ENCODE measurements at places on chromosomes 5 and 9.

DNA sequence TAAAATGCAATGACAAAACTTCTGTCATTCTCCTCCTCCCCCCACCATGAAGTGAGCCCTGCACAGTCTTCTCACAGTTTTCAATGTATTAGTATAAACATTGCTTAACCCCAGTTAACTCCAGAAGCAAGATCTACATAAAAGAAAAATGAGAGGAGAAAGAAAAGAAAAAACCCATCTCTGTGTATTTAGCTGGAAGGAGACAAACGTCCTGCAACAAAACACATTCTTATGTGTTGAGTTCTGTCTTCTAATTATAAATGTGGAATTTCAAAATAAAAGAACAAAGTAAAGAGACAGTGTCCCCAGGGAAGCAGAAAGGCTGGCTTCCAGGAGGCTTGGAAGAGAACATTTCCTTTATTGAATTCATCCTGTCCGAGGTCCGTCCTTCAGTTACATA lies 491.9 kb upstream of the TUSC1 start:
- DNase-seq, result no peak

GRCh38 chr5:135253601-135254178 lies 145.3 kb downstream of the MACROH2A1 start:
- DNase-seq, result no peak

GRCh38 chr5:142601432-142601831 lies 84.5 kb downstream of the FGF1 start:
- DNase-seq, result no peak

DNA sequence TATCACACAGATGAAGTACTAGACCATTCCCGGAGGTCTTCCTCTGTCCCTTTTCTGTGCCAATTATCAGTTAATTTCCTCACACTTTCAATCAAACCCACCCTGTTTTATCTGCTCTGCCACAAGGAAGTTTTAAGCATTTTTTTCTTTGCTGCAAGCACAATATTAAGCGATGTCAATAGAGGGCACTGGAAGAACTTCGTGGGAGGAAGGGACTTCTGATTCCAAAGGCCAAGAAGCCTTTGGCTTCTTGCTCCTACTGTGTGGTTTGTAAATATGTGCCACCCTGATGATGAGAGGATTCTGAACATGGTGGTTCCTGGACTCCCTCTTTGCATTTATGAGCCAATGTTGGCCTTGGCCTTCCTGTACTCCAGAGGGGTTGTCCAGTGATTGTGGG lies 1712.5 kb upstream of the C9orf72 start:
- no peak for DNase-seq

- DNase-seq, result no peak
Measured at GRCh38 chr5:145687943-145688342, 147.2 kb downstream of the PRELID2 start.

DNA sequence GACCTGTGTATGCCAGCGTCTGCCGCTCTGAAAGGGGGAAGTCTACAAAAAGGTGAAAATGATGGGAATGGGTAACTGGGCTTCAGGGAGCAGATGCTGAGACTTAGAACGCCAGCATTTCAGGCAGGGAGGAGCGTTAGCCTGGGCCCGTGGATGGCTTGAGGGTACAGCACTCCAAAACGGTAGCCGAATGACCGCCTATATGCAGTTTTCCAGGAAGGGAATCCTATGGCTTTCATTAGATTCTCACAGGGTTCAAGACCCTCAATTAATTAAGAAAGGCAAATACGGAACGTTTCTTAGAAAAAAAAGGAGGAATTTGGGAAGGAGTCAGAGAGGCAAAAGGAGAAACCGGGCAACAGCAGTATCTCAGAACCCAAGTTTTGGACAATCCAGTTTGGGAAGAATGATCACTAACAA lies 639 bp downstream of the AMACR start:
- DNase-seq, result no peak

DNA sequence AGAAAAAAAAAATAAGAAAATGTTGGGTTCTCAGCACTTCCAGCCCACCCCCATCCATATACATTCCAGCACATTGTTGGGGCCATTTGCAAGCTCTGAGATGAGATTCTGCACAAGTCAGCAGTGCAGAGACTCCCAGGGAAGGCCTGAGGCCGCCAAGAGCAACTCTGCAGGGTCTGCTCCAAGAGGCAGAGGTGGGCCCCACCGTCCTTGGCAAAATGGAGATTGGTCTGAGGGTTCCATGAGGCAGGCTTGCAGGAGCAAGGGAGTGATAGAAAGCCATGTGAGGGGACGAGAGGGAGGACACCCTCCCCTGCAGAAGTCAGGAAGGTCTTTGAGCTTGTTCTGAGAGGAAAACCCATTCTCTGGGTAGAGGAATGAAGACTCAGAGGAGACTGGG lies 51.9 kb upstream of the SAP30L start:
- DNase-seq, result no peak

- no peak for DNase-seq
Measured at GRCh38 chr5:67528953-67529352, 332.4 kb upstream of the CD180 start.

DNA sequence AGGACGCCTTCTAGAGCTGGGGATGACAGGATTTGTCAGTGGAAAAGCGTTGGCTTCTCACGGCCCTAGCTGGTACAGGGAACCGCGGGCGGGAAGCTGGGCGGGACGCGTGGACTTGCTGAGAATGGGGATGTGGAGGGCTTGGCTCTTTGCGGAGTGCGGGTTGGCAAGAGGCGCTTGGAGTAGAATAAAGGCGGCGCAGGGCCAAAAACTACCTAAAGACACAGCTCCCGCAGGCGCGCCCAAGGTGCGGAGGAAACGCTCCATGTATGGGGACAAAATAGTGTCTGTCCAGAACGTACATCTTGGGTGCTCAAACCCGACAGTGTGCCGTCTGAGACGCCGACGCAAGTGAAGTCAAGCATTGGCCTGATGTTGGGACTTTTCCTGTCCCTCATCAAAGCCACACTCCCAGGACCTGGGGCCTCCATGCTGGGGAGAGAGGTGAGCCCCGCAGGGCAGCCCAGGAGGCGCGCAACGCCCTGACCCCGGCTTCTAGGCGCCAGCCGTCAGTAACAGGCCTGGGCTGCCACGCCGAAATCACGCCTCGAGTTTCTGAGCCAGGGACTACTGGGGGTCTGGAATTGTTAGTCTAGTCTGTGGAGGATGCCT lies 1.6 kb upstream of the NKX2-5 start:
- DNase-seq, result no peak
